Stimulated activated CD8-positive, alpha-beta memory T cell treated with anti-CD3 and anti-CD28 coated beads, Interleukin-2, amount 100 ng/mL, for 1 hour (primary cell): ENCODE measurements at places on chromosomes 3 and 15.

GRCh38 chr15:100913961-100914360, 5.2 kb upstream of the LRRK1 start:
- no peak for DNase-seq

DNA sequence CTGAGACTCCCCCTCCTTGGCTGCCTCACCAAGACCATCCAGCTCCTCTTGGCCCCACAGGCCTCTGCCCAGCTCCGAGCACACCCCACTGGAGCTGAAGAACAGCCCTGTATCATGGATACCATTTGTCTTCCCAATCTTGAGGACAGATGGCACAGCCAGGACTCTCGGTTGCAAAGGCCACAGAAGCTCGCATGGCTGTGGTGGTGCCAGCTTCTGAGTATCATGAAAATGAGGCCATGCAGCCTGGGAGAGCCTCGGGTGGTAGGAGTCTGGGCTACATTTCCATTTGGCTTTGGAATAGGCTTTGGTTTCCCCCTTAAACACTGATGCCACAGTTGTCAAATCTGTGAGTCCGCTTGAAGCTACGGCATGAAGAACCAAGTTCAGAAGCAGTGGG, 106.6 kb downstream of the SEMA5B start:
- DNase-seq = no peak

DNA sequence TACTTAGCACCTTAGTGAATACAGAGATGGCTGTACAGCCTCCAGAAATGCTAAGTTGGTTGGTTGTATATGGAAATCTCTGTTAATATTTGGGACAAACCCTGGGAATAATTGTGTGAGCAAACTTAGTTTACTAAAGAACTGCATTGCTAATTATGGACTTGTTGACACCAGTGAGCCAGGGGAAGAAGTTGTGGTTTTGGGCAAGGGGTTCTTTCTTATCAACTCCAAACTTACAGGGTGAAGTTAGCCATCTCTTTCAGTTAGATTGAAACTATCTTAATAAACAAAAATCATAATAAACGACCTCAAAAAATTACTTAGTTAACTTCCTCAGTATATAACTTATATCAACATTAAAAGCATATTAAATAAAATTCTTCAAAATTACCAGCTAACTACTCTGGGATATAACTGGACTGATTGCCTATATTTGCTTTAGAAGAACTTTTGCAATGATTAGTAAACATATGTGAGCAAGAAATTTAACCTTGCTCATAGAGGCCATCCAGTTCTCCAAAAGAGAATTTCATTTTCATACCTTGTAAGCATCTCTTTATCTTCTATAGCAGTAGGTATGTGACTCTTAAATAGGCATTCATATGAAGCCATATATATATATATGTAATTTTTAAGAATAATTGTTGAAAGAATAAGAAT, 24.7 kb downstream of the MBNL1 start:
- no peak for DNase-seq

GRCh38 chr15:77846360-77846759, 213.6 kb upstream of the LINGO1 start:
- DNase-seq = no peak

DNA sequence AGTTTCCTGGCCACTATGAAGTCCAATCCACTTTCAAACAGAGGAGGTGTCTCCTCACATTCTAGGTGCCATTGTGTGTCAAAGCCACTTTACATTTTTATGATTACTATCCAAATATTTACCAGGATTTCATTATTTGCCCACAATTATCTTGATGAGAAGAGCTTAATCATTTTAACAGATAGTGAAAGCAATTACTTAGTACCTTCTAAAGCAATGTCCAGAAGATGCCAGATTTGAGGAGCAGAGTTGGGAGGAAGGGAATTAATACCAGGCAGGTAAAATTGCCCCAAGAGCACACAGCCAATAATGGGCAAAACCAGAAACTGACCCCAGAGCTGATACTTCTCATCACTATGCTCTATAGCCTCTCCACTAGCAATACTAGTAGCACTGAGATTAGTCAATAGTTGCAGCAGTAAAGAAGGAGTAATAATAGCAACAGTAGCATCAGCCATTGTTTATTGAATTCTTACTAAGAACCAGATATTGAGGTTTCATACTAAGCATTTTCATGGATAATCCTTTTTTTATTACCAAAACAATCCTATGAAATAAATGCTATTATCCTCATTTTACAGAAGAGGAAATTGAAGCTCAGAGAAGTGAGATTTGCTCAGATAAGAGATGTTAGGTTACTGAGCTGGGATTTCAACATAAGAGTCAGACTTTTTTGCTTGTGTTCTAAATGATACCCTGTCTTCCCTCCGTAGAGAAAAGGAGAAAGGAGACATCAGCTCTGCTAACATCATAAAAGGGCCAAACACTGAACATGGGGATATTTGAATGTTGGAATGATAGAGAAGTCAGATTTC, 509.3 kb upstream of the CFAP20DC start:
- DNase-seq = no peak

DNA sequence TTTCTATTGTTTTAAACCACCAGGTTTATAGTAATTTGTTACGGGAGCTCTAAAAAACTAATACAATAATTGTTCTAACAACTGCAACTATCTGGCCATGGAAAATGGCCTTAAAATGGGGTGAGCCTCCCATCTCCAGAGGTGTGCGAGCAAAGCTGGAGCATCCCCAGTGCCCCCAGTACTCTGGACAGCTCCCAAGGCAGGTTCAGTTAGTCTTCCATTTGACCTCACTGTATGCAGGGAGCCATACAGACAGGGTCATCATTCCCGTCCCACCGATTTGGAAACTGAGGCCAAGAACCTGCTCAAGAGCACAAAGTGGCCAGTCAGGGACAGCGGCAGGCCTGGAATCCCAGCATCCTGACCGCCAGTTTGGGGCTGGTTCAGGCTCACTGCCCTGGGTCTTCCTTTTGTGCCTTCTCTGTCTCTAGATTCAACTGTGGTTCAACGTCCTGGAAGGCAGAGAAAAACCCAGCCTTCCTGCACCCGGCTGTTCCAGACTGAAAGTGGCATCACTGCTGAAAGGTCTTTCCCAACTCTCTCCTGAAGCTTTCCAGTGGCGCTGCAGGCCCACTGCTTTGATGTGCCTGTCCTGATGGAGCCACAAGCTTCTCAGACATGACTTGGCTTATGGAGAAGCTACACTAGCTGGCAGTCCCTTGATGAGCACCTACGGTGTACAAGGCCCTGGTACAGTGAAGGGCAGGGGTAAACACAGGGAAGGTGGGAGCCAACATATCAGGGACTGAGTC, 76.6 kb upstream of the LINGO1 start:
- no peak for DNase-seq

GRCh38 chr15:82646250-82647044, 716 bp downstream of the CPEB1 start:
- DNase-seq = no peak

DNA sequence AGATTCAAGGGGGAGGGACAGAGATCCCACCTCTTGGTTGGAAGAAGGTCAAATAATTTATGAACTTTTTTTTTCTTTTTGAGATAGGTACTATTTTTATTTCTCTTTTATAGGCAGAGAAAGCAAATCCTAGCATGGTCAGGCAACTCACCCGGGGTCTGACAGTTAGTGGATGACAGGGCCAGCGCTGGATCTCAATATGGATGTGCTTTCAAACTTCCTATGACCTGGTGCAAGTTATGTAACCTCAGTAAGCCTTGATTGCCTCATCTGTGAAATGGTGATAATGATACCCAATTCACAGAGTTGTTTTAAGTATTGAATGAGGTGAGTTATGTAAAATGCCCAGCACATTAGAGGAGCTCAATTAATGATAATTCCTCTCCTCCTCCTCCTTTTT, 86.8 kb upstream of the MEF2A start:
- DNase-seq = no peak

GRCh38 chr3:112403103-112403502, 70.1 kb downstream of the CD200 start:
- no peak for DNase-seq

- DNase-seq = no peak
These were observed 12.1 kb downstream of the GK5 start for GRCh38 chr3:142213298-142213697.

DNA sequence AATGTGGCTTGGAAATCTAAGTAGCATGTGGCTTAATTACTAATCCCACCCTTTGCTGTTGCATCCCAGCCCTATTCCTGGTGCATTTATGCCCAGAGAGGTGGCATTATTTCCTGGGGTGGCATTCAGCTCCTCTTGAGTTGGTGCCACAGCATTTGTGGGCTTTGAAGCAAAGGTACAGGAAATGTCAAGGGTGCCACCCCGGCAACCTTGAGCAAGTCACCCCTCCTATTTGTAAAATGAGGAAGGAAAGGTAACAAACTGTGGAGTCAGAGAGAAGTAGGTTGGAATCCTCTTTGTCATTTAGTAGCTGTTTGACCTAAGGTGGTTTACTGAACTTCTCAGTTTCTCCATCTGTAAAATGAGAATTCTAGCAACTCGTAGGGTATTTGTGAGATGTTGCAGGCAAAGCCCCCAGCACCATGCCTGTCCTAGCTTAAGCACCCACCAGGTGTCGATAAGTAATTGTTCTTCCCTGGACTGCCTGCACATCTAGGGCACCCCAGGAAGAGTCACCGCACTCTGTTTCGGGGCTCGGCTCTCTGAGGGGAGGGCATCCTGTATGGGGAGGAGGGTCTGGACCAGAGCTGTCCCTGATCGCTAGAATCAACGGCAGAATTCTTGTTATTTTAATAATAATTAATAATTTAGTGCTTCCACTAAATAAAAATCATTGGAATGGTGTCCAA, 17.1 kb downstream of the ISG20 start:
- DNase-seq = no peak
